Inflammatory macrophage treated with lipopolysaccharide for 4 hours (primary cell): ENCODE measurements at places on chromosomes 4 and X.

DNA sequence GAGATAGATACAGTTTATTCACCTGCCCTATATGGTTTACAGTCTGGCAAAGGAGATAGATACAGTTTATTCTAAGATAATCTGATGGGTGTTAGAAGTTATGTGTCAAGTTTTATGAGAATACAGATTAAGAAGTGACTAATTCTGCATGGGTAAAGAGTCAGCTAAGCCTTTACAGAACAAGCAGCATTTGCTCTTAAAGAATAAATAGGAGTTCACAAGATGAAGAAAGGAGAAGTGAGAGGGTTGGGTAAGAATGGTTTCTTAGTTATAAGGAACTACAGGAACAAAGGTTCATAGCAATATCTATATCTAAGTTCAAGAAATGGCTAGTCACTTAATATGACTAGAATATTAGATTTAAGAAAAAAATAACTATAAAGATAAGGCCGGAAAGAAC is 47.6 kb downstream of the THOC2 start:
- peak; percentile 71 for DNase-seq

- DNase-seq, result no peak
These were observed 2101.5 kb upstream of the AGA start for GRCh38 chr4:179543771-179544170.

- no peak for DNase-seq
These were observed 340.8 kb downstream of the PAPSS1 start for GRCh38 chr4:107379054-107379869.

DNA sequence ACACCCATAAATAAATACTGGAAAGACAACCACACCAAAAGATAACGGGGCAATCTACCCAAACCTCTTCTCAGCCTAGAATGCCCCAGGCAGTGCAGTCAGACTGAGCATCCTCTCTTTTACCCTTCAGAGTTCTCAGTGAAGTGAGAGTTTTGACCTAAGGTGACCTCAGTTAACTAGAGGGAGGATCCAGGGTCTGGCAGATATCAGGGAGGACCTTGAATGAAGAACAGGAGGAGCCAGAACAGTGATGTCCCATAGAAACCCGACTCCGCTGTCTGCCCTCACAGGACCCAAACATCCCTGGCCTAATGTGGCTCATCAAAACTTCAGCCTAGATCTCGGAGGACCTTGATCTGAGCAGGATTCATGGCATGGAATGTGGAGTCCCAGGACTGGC is at the start of gene MAGEB3:
Gene MAGEB3, plus strand, starts transcription at position 263 of the 400 bp plus-strand sequence. CDS start 5,268 bp downstream, outside the sequence.
- no peak for DNase-seq

DNA sequence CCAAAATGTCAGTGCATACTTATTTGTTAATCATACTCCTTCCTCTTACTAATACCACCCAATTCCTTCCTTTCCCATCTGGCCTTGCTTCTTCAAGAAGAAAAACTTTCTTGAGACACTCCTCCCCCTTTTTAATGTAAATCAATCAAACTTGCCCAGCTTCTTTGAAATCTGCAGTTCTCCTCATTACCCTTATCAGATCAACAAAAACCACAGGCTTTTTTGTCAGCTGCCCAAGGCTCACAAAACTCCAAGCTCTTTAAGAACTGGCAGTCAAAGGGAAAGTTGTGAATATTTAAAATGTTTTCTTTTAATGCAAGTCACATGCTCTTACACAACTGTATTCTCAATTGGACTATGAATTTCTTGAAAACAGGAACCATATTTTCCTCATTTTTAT is 11.3 kb upstream of the MYOZ2 start:
- DNase-seq, result peak; percentile 39

DNA sequence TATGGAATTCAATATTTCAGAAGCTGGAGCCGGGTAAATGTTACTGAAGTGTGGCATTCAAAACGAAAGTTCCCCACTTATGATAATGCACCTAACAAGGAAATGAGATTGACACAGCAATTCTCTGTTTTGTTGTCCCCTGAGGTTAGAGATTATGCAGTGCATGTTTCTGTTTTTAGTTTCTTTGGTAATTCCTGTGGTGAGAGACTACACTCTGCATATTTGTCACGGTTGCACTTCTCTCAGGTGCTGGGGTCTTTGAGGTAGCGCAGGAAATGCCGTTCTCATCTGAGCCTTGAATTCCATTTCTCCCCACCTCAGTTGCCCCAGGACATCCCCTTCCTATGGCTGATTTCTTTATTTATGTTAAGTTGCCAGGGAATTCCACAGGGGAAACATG is 15.3 kb upstream of the BEND4 start:
- no peak for DNase-seq

DNA sequence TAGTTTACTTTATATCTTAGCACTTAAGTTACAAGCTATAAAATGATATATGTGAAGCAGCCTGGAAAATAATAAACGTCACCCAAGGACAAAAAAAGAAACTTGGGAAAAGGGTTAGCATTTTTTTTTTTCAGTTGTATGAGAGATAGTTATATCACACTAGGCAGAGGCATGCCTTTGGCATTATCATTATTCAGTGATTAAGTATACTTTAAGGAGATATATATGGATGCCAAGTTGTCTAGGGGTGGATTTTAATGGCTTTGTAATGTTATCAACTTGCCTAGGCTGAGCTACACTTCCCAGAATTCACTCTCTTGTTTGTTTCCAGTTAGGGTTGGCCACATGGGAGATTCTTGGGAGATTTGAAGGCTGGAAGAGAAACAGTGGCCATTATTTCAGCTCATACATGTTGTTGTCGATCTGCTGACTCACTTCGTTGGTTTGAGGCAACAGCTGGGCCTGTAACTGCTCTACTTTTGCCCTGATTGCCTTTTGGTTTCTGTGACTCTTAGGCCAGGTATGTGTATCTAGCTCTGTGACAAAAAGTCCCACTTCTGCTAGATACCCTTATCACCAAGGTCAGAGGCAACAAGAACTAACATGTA is 11.5 kb upstream of the SRPX start:
- DNase-seq, result no peak

GRCh38 chrX:1434871-1435240 is 17.9 kb downstream of the ASMTL start:
- DNase-seq, result no peak
